ENCODE measurements at places on chromosomes 16 and 17. TPM values are rescaled to one million over a fixed set of nuclear protein-coding genes. Genes with fewer than 3 reads are reported as not detected.

KRTAP2-2 gene
- not detected for total RNA-seq

SEZ6 gene
- not detected for total RNA-seq

NAA60 gene
- 5.6 TPM for total RNA-seq

WSCD1 gene
- total RNA-seq, result not detected

TMEM235 gene
- not detected for total RNA-seq

TNFRSF13B gene
- not detected for total RNA-seq

NUP85 gene
- 29.4 TPM for total RNA-seq

GLIS2 gene
- 0.56 TPM for total RNA-seq

RAB26 gene
- 1.1 TPM for total RNA-seq

VPS35L gene
- 28.0 TPM for total RNA-seq

Data from IMR-90 (cell line).